OCI-LY7 (cell line): ENCODE measurements at places on chromosomes 7 and 10.
A peak's percentile ranks its signal among the peaks of the same experiment; 100 is the strongest.

DNA sequence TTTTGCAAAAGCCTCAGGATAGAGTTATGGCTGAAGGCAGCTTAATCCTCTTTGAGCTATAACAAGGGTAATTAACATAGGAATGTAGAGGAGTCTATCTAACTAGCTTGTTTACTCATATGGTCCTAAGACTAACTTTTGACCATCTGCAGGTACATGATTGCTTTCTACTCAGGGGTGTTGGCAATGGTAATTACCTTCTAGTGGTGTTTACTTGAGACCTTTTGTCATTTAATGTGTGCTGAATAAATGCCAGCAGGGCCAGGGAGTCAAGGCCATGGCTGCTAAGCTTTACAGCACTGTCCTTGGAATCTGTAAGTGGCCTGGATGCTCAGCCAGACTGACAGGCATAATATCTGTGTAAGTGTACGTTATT is 1325.0 kb downstream of the XPNPEP1 start:
- DNase-seq = no peak

GRCh38 chr10:32139223-32140073 is 83.2 kb upstream of the KIF5B start:
- no peak for DNase-seq

GRCh38 chr10:43257347-43258210 is 9.3 kb downstream of the RASGEF1A start:
- no peak for DNase-seq

DNA sequence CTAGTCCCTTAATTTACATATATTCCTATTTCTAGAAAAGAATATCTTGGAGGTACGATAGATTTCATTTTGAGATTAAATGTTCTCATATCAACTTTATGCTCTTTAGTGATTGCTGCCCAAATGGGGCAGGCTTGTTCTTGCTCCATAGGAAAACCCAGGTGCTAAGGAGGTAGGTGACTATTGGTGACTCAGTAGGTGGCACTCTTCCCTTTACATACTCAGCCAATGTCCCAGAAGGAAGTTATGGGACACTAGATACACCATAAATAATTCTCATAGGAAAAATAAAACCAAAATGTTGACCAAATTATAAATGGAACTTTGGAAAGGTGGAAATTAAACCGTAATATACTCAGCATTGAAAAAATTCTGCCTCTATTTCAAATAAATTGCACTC is 4.0 kb downstream of the SKAP2 start:
- DNase-seq = no peak

DNA sequence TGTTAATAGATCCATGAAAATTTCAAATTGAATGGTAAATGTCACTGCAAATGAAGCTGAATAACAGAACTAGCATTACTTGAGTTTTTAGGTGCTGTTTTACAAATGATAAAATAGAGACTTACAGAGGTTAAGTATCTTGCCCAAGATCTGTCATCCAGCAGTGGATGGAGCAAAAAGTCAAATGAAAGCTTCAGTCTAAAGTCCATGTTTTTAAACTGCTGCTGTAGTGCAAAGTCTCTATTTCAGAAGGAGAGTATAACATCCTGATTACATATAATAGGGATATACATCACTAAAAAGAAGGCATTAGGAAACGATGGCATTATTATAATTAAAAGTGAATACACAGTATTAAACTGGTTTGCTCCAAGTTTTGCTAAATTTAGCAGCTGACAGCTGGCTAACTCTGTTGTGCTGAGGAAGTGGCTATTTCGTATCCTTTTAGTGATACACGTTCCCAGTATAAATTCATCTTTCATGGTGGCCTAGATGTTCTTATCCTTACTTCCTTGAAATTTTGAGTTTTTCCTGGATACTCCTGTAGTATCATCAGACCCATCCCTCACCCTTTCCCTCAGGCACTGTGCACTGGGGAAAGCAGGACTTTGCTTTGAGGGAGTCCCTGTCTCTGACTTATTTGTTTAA is 603.2 kb downstream of the MAGI2 start:
- no peak for DNase-seq

GRCh38 chr10:84632866-84633265 is 304.5 kb downstream of the CCSER2 start:
- DNase-seq = no peak

GRCh38 chr10:72080042-72080975 is 8.0 kb downstream of the SPOCK2 start:
- no peak for DNase-seq

DNA sequence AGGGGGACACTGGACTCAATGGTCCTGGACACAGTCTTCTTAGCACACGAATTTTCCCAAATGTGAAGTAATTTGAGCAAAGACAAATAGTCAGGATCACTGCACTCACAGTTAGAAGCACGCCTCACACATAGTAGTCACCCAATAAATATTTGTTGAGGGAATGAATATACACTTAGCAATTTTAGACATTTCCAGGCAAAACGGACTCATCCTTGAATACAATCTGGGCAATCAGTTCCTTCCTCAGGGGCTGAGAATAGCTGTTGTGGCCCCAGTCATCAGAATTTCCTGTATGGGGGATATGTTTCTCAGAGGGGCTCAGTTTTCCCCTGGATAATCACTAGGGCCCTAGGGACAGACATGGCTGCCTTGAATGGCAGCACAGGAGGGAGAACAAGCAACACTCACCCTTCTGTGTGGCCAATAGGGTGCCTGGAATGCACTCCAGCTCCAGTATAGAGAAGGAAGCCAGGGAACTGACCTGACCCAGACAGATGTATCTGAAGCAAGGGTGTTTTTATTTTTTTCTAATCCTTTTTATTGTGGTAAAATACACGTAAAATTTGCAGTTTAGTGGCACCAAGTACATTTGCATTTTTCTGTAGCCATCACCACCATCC is 282.7 kb upstream of the ZNF32 start:
- no peak for DNase-seq

DNA sequence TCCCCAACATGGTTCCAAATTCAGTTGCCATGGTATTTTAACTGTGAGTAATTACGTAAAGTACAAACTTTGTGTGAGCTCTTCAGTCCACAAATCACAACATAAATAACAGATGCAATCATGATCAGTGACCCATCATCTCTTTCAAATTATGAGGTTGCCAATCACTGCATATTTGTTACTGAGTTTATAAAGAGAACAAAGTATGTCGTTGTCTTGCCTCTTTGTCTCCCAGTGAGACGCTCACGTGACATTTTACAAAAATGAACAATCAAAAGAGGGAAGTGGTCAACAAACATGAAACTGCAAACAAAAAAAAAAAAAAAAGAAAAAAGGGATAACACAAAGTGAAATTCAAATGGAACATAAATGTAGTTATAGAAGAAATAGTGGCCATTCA is 122.7 kb upstream of the PDSS1 start:
- DNase-seq = peak; percentile 63

DNA sequence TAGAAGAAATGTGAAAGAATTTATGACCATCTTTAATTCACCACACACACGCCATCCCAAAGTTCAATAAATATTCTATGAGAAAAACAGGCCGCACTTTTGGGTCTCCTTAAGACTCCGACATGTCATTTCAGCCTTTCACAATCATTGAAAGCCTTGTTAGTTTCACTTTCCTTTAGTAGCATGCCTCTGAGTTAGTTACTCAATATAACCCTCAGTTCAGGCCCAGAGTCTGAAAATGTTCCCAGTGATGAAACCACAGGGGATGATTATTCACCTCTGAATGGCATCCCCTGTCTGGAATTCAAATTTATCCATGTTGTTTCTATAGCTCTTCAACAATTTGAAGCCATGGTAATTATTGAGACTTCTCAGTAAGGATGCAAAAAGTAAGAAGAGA is 278.1 kb upstream of the NRP1 start:
- DNase-seq = no peak

DNA sequence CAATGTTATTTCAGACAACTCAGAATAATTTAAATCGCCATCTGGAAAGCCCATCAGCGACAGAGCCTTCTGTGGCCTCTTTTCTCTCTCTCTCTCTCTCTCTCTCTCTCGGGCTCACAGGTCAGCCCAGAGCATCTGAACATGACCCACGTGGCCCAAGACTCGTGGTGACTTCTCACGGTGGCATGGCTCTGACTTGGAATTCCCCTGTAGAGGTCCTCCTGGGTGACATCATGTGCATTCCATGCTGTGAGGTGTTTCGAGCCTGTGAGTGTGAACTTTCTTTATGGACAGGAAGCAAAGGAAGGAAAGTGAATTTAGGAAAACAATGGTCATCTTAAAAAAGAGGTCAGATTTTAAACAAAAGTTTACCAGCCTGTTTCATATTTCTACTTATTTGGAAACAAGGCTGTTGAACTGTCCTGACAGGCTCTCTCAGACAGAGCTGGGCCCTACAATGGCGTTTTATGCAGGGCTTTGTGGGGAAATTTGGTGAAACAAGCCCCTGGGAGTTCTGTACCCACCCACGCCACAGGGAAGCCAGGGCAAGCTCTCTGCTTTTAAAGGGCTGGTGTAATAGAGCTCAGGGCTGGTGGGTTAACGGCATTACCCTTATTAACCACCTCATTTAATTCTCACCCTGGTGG is 359.7 kb upstream of the ZNF32 start:
- DNase-seq = no peak

DNA sequence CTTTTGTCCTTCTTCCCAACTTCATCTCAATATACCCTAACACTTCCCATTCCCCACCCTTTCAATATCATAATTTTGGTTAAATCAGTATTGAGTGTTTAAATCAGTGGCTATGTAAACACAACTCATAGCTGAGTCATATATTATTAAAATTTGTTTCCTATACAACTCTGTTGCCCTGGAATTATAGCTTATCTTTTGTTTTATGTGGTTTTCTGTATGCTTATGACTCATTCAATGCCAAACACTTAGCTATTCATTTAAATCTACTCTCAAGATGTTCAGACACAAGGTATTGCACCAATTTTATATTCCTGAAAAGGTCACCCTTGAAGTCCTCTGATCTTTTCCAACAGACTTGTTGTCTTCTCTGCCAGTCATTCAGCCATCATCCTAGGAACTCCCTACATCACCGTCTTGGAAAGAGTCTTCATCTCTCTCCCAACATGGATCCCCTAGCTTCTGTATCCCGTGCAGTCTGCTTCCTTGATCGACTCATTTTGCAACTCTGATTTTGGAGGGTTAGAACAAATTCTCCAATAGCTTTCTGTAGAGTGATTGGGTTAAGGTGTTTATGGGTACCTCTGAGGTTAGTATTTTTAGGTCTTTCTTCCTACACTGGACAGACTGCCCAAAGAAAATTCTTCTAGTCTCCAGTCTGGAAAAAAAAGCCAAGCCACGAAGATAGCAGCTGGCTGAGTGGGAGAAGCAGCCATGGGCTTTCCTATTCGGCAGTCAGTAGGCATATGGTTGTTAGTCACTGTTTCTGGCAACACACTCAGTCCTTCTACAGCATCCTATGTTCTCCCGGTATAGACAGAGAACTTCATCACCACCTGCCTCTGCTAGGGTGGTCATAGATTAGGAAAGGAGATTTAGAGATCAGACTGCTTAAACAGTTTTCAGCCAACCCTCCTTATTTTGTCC is 102.1 kb downstream of the CRPPA start:
- no peak for DNase-seq

DNA sequence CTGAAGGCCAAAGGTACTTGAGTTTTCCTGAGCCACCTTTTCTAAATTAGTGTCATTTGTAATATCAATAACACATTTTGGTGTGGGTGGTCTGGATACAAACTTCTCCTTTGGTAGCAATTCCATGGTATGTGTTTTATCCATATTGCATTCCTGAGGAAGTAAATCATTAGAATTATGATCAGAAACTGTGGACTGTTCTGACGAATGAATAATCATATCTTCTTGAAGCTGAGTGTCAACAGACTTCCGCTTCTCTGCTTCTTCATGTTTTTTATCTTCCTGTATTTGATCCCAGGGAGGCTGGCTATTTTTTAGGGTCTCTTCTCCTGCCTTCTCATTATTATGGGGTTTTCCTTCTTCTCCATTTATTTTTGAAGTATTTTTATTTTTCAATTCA is 81.4 kb downstream of the NRBF2 start:
- no peak for DNase-seq

GRCh38 chr7:66333443-66333842 is 128.3 kb downstream of the TPST1 start:
- no peak for DNase-seq

- peak; percentile 15 for DNase-seq
These were observed 478.3 kb downstream of the TNS3 start for GRCh38 chr7:47103498-47104205.

DNA sequence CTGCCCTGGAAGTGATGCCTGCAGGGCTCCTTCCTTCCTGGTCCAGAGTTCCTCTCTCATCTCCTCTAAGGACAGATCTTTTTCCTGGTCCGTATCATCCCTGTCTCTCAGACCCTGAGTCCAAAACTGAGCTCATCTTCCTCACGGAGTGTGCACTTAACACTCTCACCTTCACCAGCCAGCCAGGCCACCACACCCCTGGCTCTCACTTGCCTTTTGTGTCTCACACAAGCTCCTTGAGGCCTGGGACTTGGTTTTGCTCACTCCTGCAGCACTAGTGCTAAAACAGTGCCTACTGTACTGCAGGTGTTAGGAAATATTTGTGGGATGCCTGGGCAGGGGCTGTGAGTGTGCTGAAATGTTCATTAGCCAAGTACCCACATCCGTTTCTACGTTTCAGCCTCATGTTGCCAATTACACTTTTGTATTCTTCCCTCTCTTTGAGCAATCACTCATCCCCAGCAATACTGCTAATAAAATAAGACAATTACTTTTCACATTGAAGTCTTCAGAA is 21.4 kb upstream of the PARP12 start:
- DNase-seq = no peak

- no peak for DNase-seq
These were observed 83.4 kb upstream of the TMEM248 start for GRCh38 chr7:66837661-66838060.

DNA sequence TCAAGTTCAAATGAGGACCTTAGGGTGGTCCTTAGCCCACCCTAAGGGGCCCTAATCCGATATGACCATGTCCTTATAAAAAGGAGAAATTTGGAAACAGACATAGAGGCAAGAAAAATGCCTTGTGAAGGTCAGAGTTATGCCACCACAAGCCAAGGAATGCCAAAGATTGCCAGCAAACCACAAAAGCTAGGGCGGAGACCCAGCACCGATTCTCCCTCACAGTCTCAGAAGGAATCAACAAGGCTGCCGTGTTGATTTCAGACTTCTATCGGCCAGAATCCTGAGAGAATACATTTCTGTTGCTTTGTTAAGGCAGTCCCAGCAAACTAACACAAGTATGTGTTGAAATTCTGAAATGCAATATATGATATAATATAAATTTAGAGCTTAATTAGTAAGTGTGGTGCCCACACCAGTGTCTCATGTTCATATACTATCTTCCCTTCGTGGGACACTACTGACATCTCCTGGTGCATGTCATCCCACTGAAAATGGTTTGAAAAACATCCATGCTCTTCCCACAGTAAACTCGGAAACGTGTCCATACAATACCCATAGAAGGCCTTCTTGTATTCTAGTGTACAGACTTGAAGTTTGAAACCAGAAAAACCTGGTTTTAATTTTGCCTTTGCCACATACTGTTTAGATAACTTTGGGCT is 349.0 kb downstream of the TNS3 start:
- peak; percentile 14 for DNase-seq

DNA sequence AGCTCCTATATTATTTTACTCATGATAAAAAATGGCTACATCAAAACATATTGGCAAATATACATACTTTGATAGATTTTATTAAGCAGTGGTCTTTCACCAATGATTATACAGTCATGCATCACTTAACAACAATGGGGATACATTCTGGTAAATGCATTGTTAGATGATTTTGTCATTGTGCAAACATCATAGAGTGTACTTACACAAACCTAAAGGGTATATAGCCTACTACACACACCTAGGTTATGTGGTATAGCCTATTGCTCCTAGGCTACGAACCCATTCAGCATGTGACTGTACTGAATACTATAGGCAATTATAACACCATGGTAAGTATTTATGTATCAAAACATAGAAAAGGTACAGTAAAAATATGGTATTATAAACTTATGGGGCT is 98.9 kb upstream of the IL6 start:
- DNase-seq = no peak
